ENCODE measurements at places on chromosomes 16 and 17.

DNA sequence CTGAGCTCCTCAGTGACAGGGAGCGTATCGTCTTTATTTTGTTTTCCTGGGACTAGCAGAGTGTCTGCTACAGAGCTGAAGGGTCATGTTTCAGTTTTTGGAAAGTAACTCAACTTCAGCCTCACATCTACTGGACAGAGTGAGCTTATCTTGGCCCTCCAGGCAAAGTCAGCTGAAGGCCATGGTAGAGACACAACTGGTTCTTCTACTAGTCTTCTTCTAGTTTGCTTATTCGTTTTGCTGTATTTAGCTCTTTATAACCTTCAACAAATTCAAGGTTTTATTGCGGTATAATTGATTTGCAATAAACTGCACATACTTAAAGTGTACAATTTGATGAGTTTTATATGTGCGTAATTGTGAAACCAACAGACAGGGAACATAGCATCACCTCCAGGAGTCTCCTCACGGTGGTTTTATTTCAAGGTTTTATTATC lies 6.1 kb upstream of the PRKCA start:
- DNase-seq = no peak

- no peak for DNase-seq
Measured at GRCh38 chr16:68850481-68850880, 7.2 kb downstream of the TANGO6 start.

DNA sequence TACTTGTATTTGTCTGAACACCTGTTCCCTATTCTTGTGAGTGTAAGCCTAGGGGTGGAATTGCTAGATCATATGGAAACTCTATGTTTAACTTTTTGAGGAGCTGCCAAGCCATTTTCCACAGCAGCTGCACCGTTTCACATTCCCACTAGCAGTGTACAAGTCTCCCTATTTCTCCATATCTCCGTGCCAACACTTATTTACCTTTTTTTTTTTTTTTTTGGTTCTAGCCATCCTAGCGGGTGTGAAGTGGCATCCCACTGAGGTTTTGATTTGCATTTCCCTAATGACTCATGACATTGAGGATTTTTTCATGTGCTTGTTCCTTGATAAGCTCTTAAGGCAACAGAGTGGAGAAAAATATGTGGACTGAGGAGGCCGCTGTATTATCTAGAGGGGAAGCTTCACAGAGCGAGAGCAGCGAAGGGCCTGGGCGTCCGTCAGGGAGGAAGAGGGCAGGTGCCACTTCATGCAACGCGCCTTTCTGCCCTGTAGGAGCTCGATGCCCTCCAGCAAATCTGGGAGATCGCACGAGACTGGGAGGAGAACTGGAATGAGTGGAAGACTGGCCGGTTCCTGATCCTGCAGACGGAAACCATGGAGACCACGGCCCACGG lies 50.0 kb downstream of the DNAH2 start:
- DNase-seq = no peak

- DNase-seq = no peak
Measured at GRCh38 chr17:4038076-4038475, 73.8 kb upstream of the ATP2A3 start.

DNA sequence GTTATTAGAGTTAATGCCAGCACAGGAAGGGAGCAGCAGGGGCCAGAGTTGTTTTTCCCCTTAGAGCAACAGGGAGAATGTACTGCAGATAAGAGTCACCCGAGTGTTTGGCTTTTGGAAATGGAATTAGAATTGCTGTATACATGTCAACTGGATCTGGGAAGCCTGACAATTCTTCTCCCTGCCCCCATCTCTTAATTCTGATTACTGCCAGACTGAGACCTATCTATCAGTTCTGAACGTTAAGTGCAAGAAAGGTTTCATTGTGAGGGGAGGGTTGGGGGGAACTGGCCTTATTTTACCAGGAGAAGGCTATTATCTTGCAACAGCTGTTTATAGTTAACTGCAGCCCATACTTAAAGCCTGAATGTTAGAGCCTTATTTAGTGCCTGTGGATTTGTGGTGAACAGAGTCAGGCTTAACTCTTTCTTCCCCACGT lies 424.5 kb upstream of the CDH11 start:
- DNase-seq = peak; percentile 34

DNA sequence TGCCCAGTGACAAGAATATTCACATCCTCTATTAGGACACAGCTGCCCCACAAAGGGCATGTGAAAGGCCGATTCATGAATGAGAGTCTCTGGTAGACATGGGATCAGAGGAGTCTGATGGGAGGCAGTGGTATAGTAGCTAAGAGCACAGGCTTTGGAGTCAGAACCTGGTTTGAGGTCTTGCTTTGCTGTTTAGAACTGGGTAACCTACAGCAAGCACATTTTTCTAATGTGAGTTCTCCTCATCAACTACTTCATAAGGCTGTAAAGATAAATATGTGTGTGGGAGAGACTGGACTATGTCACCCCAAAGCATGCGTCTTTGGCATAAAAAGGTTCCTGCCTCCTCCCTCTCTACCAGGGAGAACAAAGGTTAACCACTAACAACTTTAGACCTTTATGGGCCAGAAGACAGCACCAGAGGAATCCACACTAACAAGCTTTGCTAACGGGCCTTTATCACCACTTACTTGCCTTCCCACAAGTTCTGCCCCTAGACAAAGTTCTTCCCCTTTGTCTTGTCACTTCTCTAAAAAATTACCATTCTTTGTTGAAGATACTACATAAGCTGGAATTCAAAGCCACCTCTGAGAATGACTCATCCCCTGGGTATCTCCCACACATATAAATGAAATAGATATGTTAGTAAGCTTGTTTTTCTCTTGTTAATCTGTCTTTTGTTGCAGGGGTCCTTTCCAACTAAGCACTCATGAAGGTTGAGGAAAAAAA lies 21.1 kb downstream of the CDR2 start:
- no peak for DNase-seq

- DNase-seq = no peak
Measured at GRCh38 chr17:65589321-65589720, 27.9 kb upstream of the AXIN2 start.

DNA sequence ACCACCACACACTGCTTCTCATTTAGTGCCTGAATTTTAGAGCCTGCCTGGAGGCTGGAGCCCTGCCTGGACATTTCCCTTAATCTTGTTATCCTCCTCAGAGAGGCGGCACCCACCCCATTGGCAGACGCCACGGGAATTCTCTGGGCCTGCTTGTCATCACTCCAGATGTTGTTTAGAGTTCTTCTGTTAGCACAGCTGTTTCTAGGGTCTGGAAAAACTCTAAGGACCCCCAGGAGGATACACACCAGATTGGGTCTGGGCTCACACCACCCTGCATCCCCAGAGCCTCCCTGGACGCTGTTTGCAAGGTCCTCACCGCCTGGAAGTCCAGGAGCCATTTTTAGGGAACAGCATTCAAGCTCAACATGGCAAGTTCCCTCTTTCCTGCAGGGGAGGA lies 565 bp upstream of the XAF1 start:
- DNase-seq = peak; percentile 31

DNA sequence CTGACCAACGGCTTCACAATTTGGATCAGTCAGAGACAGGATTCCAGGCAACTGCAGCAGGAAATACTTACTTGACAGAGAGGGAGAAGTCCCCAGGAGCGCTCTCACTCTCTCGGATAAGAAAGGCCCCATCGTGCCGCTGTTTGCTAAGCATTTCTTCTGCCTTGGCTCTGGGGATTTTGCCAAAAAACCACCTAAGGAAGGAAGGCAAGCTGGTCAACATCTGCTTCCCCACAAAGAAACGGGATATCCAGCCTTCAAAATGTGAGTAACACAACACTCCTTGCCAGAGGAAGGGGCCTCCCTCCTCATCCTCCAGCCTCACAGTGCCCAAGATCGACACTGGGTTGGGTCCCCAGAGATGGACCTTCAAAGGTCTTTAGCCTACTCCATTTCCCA lies 36.6 kb upstream of the SLC25A19 start:
- DNase-seq = no peak

DNA sequence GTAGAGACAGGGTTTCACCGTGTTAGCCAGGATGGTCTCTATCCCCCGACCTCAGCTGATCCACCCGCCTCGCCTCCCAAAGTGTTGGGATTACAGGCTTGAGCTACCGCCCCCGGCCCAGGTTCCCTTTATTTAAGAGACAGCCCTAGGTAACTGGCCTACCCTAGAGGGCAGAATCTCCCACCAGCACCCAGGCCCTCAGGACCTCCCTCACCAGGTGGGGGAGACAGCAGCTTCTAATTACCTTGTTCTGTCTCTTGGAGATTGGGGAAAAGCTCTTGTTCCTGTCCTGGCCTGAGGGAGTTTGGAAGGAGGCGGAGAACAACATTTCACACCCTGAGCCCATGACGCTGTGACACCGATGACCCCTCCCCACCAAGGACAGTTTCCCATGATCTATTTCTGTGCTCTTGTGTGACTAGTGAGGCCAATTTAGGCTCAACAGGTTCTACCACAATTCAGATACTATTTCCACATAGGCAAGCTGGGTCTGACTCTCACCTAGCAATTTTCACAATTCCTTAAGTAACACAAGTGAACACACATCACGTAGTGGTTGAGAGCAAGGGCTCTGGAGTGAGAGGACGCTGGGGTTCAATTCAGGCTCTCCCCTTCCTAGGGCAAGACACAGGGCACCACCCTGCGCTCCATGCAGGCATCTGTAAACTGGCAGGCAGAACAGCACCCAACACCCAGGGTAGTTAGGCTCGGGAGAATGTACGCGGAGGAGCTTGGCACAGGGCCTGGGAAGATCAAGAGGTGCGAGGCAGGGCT lies 20.4 kb downstream of the HDAC5 start:
- DNase-seq = no peak

GRCh38 chr17:56184650-56185049 lies 31.4 kb downstream of the ANKFN1 start:
- no peak for DNase-seq

- no peak for DNase-seq
Measured at GRCh38 chr17:4859816-4860625, 26.9 kb downstream of the MINK1 start.

GRCh38 chr17:62804025-62804424 lies 4.1 kb downstream of the MARCHF10 start:
- DNase-seq = no peak

- DNase-seq = no peak
Measured at GRCh38 chr17:76487451-76488192, 13.6 kb downstream of the RHBDF2 start.

GRCh38 chr16:88839745-88840599 lies 16.8 kb downstream of the GALNS start:
- DNase-seq = no peak

GRCh38 chr17:81394921-81395599 lies at the start of gene BAHCC1:
BAHCC1 (plus strand) TSS chr17:81395457; CDS start chr17:81399740, 4,283 bp downstream.
- peak; percentile 100 for DNase-seq

DNA sequence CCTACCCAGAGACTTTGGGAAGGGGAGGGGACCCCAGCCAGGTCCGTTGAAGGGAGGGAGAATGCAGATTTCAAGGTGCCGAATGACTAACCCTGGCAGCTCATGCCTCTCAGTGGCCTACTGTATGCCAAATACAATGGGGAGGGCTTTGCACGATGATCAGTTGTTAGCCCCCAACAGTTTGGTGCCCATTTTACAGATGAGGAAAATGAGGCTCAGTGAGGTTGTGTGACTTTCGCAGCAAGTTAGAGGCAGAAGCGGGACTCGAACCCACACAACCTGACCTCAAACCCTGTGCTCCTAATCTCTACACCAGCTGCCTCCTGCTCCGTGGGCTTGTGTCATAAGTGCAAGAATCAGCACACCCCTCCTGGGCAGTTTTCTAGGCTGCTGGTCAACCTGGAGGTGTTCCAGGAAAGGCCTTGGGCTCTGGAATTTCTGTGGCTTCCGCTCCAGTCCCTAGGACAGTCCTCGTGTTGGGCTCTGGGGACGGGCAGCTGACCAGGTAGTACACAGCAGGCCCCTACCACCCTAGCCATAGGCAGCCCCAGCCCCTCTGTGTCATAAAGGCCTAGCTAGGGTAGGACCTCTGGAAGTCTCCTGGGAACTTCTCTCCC lies 11.9 kb upstream of the NAGPA start:
- DNase-seq = no peak

- peak; percentile 20 for DNase-seq
Measured at GRCh38 chr17:27879987-27880608, 13.1 kb downstream of the LYRM9 start.

- DNase-seq = no peak
Measured at GRCh38 chr17:55314784-55315491, 50.2 kb downstream of the HLF start.

GRCh38 chr16:69762814-69763598 lies 874 bp downstream of the WWP2 start:
- no peak for DNase-seq

- DNase-seq = no peak
Measured at GRCh38 chr16:26382586-26382985, 684.1 kb upstream of the C16orf82 start.

GRCh38 chr17:57629470-57629869 lies 115.6 kb downstream of the CCDC182 start:
- no peak for DNase-seq

DNA sequence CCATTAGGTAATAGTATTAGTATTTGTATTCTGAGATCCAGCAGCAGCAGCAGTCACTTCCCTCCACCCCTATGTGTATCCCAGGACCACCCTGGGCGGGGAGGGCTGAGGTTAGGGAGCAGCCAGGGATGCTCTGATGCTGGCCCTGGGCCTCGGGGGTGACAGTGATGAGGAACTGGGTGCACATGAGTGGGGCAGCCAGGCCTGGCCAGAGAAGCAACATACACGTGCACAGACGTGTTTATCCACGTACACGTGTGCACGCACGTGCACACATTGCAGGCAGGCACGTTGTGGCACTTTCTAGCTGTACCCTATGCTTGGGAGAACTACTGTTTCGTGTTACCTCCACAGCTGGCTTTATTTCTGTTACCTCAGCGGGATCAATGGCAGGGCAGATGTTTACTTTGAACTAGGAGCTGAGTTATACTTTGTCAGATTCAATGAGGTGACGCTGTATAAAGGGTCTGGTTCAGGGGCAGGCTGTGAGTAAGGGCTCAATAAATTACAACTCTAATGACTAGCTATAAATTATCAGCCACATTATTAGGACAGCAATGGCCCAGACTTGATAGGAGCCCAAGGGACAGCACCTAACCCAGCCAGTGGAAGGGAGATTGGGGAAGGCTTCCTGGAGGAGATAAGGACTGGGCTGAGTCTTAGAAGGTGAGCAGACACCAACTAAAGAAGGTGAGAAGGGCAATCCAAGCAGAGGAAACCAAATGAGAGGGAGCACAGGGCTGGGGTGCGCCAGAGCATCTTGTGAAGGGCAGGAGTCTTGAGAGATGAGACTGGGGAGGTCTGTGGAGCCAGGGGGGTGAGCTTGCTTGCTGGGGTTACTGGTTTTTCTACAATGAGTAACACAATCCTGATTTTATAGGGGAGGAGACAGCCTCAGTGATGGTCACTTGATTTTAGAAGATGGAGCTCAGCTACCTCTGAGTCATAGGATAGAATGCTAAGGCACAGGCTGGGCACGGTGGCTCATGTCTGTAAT lies 22.4 kb upstream of the CA4 start:
- no peak for DNase-seq

- no peak for DNase-seq
Measured at GRCh38 chr17:74512036-74512435, 19.2 kb downstream of the CD300LB start.

DNA sequence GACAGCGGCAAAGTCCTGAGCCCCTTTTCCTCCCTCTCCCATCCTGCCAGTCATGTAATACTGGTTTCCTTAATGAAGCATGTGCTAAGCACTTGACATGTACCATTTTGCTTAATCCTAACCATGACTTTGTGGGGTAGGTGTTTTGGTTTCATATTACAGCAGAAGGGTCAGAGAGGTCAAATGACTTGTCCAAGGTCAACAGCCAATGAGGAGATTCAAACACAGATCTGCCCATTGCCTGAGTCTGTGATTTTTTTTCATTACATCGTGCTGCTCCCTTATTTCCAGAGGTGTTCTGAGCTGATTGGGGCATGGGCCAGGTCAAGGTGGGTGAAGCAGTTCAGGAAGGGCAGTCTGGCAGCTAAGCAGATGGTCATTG lies 17.6 kb upstream of the PHF12 start:
- DNase-seq = no peak

All from AG09319 (cell line).